ENCODE measurements at places on chromosomes 6 and 20.

- no peak for DNase-seq
These were observed 65.0 kb upstream of the SLC2A12 start for GRCh38 chr6:134117409-134117808.

- no peak for DNase-seq
These were observed 161.8 kb downstream of the DLL1 start for GRCh38 chr6:170128811-170129681.

- peak; percentile 94 for DNase-seq
These were observed 6.3 kb upstream of the PARD6B start for GRCh38 chr20:50724851-50725723.

GRCh38 chr20:62368976-62369814 is 2.1 kb upstream of the LAMA5 start:
- peak; percentile 63 for DNase-seq

- DNase-seq = no peak
These were observed 4.9 kb upstream of the LAMA4 start for GRCh38 chr6:112259337-112259675.

DNA sequence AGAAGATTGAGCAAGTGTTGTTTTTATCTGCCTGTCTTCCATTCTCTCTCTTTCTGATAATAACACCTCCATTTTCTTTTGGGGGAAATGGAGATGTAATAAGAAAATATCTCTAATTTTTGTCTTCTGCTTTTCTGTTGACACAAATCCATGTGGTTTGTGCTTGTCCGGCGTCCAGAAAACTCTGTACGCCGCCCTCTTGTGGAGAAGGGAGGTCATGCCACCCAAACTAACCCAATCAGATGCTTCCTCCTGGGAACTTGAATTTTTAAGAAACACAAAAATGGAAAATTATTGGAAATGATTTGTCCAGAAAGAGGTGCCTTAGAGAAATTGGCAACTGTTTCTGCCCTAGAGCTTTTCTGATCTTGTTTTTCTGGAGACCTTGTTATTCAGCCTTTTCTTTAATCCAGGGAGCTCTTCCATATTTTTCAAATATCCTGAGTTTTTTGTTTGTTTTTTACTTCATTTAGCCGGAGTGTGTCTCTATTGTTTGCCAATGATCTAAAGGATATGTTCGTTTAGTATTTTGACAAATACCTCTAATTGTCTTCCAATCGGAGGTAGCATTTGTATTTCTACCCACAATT is 17.8 kb upstream of the FNDC1 start:
- DNase-seq = peak; percentile 30

DNA sequence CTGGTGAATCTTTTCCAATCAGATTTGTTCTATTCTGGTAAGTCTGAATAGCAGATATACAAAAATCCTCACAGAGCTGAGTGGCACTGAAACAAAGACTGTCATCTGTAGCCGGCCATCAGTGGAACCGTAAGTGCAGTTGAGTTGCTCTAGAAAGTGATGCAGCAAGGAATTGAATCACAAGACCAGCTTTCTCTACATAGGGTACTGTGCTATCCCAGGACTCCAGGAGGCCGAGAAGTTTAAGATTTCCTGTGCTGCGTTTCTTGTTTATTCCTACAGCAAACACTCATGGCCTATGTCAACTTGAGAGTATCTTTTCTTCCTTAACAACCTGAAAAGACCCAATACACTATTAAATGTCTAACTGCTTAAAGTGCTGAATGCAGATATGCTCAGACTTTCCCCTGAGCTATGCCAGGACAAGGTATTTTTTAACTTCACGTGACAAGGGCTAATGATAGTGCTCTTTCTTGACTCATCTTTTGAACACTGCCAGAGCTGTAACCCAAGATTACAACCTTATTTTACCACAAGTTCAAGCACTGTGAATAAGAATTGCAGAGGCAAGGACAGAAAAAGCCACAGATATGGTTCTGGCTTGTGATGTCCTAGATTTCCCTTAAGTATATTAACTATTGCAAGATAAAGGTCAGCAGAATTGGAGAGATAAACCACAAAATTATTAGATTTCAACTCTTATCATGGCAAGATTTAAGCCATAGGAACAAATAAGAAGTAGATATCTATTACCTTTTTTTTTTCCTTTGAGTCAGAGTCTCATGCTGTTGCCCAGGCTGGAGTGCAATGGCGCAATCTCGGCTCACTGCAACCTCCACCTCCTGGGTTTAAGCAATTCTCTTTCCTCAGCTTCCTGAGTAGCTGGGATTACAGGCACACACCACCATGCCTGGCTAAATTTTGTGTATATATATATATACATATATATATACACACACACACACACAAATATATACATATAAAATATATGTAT is 71.6 kb downstream of the GJA1 start:
- peak; percentile 58 for DNase-seq

- DNase-seq = no peak
These were observed 27.0 kb downstream of the TOX2 start for GRCh38 chr20:43941476-43942200.

DNA sequence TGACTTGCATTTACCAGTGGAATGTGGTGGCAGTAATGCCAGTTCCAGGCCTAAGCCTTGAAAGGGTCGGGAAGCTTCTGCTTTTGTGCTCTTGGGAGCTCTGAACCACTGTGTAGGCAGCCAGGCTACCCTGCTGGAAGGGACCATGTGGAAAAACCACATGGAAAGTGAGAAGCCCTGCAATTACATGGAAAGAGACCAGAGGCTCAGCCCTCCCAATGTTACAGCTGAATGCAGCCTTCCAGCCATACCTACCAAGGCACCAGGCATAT is 14.9 kb upstream of the KCNB1 start:
- no peak for DNase-seq

DNA sequence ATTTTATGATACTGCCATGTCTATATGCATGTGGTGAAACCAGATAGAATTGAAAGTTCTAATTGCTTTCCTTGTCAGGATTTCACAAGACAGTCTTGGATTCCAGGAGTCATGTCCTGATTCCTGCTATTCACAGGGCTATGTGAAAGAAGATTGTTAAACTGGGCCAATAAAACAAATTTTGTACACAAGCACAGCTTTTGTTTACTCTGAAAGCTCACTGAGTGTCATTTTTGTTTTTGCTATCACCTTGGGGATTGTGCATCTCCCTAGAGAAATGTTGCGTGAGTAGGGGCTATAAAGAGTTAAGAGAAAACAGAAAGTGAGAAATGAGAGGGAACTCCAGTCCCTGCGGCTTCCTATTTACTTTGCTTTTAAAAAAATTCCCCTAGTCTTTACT is 627.5 kb downstream of the PKHD1 start:
- DNase-seq = no peak
